Activated CD4-positive, alpha-beta T cell treated with anti-CD3 and anti-CD28 coated beads, Interleukin-2, Interleukin-6, amounts not matched to agents 100 ng/mL and 50 ng/mL, durations not matched to agents 16 hours and 8 hours (primary cell): ENCODE measurements at places on chromosomes 3 and 15.

- peak; percentile 75 for DNase-seq
These were observed 24.3 kb downstream of the NXPE3 start for GRCh38 chr3:101803173-101803782.

- DNase-seq: no peak
These were observed 3.8 kb upstream of the ABTB1 start for GRCh38 chr3:127668906-127669305.

GRCh38 chr3:48445277-48445882 lies 1.2 kb upstream of the ATRIP start:
- no peak for DNase-seq

- no peak for DNase-seq
These were observed 76.2 kb downstream of the MRPL46 start for GRCh38 chr15:88391006-88391405.

DNA sequence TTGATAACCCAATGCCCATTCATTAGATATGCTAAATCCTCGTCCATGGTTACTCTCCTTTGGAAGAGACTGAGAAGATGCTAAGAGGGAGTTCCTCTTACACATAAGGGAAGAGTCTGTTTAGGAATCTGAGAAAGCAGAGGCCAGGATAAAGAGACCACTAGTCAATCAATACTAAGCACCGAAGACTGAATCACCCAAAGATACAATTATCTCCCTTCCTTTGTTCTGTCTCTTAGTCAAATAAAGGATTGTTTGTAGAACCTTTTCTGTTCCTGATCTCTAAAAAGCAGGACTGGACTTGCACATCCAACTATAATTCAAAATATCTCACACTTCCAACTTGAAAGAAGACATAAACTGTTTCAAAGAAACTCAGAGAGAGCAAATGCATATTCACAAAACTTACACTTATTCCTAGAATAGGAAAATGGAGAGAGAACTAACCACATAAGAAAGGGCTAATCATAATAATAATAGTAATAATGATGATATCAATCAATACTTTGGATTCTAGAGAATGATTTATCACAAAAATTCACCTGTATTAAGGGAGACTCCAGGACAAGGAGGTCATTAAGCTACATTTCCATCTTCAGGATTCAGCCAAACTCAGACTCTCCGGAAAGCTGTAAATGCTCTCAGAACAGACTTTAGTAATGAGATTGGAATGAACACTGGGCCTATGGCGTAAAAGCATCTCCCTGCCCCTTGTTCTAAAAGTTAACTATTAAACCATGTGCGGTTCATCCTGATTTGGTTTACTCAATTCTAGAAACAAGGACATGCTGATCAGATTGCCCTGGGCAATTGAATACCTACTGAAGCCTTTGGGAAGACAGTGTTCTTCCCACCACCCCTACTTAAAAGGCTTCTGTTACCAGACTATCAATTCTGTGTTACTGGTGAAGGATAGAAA lies 401.5 kb downstream of the ZBTB20 start:
- DNase-seq: no peak

DNA sequence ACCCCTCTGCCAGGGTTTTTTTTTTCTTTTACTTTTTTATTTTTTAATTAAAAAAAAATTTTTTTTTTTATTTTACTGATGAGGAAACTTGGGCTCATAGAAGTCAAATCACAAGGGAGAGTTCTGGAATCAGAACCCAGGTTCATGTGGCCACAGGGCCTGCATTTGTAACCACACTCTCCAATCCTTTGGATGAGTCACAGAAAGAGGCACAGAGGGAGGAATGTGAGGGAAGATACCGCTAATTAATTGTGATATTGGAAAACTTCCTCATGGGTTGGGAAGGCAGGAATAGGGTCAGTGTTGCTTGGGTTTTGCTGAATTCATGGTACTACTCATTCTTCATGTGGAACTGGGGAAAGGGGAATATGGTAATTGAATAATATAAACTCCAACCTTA lies 132.9 kb upstream of the SLC6A11 start:
- no peak for DNase-seq

- no peak for DNase-seq
These were observed 207.9 kb upstream of the SLC2A2 start for GRCh38 chr3:171234298-171235010.

- peak; percentile 71 for DNase-seq
These were observed 37.6 kb downstream of the VIPR1 start for GRCh38 chr3:42539871-42540714.

DNA sequence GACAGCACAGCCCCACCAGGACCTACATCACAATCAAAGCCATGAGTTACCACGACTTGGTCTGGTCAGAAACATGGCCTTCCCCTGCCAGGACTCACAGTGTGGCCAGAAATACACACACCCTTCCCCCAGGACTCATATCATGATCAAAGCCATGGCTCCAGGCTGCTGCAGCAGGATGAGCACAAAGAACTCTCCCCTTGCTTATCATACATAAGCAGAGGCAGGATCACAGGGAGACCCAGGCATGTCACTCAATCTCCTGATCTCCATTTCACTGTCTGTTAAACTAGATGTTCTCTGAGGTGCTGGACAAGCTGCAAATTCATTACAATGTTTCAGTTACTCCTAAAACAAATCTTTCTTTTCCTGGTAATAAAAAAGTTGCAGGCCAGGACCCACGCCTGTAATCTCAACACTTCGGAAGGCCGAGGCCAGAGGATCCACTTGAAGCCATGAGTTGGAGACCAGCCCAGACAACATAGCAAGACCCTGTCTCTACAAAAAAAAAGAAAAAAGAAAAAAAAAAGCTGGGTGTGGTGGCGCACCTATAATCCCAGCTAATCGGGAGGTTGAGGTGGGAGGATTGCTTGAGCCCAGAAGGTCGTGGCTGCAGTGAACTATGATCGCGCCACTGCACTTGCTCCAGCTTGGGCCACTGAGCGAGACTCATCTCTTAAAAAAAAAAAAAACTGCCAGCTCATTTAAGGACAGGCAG lies 1.2 kb downstream of the PFKFB4 start:
- DNase-seq: no peak

DNA sequence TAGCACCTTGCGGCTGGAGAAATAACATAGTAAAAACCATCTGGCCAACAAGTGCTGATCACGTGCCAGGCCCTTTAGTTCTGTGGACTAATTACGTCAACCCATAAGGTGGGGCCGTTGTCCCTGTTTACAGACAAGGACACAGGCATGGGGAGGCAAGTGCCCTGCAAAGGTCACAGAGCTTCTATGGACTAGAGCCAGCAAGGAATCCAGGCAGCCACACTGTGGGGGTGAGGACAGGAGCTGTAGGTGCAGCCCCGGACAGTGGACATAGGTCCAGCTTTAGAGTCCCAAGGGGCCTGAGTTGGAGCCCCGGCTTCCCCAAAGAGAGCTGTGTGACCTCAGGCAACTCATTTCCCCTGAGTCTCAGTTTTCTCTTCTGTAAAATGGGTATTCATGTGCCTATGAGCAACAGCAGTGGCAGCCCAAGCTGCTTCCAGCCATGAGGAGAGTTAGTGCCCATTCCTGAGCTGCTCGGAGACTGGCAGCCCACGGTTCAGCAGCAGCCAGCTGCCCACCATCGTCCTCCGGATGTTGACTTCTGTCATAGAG lies 13.9 kb downstream of the CHST13 start:
- no peak for DNase-seq
